Glutamatergic neuron (in vitro differentiated cells): ENCODE measurements at places on chromosomes 7 and 10.
A peak's percentile ranks its signal among the peaks of the same experiment; 100 is the strongest.

- no peak for DNase-seq
These were observed 189.3 kb downstream of the PRPF18 start for GRCh38 chr10:13775786-13776775.

DNA sequence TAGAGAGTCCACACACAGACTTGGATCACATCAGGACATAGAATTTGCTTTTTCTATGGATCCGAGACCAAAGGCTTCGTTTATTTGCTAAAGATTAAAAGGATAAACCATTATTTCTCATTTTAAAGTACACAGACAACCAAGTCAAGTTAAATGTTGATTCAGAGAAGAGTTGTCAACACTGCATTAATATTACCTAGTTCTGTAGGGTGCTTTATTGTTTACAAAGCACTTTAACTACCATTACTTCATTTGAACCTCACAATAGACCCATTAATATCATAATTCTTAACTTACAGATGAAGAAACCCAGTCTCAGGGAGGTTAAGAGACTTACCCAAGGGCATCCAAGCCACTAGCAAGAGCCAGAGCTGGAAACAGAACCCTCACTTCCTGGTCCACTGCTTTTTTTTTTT, 43.2 kb upstream of the GSAP start:
- no peak for DNase-seq

GRCh38 chr10:29501692-29502091, 133.1 kb downstream of the SVIL start:
- no peak for DNase-seq

DNA sequence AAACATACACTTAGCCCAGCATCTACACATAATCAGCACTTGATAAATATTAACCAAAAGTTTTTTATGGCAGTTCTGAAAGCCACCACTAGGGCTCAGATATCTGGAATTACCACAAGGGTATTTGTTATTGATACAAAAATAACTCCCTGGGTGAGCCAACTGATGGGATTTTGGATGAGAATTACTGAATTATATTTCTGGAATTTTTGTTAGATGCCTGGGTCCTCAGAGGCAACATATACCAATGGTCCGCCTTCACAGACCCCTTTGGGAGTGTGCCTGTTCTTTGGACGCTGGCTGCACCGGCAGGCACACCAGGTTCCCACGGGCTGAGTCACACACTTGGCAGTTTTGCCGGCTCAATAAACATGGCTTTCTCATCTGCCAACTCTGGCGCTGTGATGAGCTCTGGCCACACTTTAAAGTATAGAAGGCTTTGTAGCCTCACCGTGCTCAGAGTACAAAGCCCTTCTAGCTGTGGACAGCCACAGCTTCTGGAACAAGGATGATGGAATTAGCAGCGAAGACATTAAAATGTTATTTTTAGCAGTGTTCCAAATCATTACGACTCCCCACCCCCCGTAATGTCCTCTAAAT, 24.5 kb upstream of the EEPD1 start:
- no peak for DNase-seq

GRCh38 chr10:3987143-3987974, 202.3 kb upstream of the KLF6 start:
- DNase-seq, result no peak

DNA sequence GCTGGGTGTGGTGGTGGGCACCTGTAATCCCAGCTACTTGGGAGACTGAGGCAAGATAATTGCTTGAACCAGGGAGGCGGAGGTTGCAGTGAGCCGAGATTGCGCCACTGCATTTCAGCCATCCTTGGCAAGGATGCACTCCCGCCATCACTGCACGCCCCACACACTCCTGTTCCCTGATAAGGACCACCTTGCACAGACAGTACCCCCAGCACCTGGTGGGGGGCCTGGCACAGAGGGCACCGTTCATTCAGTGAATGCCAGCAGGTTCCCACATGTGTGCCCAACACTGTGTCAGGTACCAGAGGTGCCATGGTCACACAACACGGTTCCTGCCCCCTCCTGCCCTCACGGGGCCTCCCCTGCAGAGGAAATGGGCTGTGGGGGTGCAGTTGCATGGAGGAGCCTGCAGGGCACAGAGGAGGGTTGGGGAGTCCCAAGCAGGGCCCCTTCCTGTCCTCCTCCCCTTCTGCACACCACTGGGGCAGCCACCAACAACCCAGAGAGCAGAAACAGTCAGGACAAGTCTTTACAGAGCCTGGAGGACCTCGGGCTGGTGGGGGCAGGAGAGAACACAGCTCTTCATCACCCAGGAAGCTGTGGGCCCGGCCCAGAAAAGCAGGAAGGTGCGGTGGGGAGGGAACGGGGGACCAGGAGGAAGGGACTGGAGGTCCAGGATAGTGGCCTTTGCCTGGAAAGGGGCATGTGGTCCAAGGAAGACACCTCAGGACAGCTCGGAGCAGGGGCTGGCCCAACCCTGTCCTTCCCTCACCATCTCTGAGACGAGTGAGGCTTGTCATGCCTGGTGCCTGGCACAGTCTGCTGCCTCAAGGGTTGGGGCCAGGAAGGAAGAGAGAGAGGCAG, 7.1 kb downstream of the CRYGN start:
- no peak for DNase-seq

DNA sequence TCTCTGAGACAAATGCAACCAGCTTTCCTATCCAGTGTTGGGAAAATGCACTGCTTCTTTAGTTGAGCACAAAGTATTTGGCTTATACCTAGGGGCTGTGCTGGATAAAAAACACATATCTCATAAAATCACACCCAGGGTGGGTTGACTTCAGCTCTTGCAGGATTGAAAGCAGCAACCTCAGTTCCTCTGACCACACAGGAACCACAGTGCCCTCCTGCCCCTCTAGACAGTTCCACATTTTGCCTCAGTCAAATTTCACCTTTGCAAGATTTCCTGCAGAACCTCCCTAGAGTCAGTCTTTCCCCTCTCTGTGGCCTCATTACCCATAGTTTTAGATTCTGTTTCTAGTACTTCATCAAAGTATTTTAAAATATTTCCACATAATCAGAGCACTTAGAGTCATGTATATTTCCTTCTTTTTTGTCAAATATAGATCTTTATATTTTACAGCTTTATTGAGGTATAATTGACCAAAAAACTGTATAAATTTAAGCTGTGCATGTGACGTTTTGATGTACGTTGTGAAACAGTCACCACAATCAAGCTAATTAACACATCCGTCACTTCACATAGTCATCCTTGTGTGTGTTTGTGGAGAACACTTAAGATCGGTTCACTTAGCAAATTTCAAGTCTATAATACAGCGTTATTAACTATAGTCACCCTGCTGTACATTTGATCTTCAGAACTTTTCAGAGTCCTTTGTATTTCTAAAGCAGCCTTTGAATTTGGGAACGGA, 37.0 kb upstream of the EGR2 start:
- no peak for DNase-seq

DNA sequence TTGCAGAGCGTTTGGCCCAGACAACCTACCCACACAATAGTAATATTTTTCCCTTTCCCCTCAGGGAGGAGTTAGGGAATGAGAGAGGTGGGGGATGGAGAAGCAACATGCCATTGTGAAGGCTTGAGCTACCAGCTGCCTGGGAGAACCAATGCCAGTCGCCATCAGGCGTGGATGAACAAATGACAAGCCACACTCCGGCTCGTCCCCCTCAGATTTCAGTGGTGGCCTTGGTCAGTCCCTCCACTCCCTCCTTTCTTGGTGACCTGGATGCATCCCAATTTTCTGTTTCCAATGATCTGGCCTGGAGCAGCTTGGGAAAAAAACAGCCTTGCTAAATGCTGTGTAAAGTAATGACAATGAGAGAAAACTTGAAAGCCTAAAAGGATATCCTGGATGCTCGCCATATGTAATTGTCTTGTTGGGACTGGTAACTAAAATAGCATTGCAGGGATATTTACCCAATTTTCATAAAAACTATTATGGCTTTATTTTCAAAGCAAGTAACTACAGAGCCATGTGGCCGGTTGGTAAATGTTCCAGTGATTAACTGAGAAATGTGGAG, 110.7 kb downstream of the ICA1 start:
- DNase-seq, result no peak

GRCh38 chr10:52566471-52567246, 205.9 kb downstream of the MBL2 start:
- DNase-seq, result no peak

DNA sequence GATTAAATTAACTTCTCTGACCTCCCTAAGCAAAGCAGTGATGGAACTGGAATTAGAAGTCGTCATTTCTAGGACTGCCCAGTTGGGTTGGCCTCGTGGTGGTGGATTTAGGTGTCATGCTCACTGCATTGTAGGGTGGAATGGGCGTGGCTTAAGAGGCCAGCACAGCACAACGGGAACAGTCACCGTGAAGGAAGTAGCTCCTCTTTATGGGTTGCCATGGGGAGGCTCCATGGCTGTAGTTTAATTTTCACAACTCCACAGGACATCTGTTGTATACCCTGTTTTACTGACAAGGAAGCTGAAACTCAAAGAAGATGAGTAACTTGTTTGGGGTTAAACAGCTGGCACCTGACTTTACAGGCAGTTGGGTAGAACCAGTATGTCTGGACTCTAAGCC, 208.3 kb downstream of the CELF2 start:
- DNase-seq, result no peak

GRCh38 chr7:37344886-37345579, 103.6 kb downstream of the ELMO1 start:
- DNase-seq, result no peak

- DNase-seq, result no peak
These were observed 1223.8 kb downstream of the NXPH1 start for GRCh38 chr7:9657257-9657656.

GRCh38 chr7:138816650-138817049, 18.7 kb upstream of the ATP6V0A4 start:
- no peak for DNase-seq

DNA sequence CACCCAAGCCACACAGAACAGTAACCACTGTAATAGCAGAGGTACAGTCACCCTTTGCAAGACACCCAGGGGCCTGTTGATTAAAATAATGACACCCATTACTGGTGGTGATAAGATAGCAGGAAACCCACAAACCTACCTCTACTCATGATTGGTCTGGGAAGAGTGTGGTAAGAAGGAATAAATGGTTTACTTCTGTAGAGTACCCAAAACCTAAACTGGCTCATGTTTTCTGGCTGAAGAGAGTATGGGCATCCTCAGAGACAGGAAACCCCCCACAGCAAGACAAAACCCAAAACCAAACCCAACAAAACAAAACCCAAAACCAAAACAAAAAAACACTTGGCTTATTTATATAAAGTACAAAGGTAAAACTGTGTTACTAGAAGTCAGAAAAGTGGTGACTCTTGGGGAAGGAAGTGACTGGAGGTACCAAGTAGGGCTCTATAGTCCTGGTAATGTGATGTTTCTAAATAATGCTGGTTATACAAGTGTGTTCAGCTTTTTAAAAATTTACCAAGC, 15.5 kb upstream of the DNAJB12 start:
- no peak for DNase-seq

GRCh38 chr10:126670895-126671261, 385 bp upstream of the C10orf90 start:
- no peak for DNase-seq

GRCh38 chr7:151601521-151602305, 82.0 kb upstream of the RHEB start:
- no peak for DNase-seq

DNA sequence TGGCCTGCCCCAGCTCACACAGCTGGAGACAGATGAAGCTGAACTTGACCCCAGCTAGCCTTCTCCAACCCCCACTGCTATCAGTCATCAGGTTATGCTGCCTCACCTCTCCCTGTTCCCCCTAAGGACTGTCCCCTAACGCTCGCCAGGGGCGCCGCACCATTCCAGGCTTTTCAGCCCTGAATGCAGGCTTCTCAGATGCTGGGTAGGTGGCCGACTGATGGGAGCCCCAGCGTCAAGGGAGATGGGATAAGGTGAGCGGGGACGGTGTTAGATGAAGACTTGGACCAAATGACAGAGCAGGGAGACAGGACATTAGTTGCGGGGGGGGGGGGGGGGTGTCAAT, 15.8 kb upstream of the OPALIN start:
- peak; percentile 39 for DNase-seq

DNA sequence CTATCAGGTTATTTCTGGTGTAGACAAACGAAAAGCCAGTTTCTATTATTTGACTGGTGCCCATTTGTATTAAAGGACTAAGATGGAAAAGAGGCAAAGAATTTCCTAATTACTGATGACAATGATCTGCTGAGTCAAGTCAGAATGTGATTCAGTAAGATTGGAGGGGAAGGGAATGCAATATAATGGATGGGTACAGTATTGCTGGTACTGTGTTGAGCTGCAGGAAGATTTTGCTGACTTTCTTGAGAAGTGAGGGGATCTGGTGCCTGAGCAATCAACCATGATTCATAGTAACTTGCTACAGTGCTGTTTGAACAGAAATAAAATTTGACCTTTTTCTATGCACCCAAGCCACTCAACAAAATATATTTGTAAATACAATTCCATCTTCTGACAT, 139.1 kb upstream of the RHEB start:
- no peak for DNase-seq

DNA sequence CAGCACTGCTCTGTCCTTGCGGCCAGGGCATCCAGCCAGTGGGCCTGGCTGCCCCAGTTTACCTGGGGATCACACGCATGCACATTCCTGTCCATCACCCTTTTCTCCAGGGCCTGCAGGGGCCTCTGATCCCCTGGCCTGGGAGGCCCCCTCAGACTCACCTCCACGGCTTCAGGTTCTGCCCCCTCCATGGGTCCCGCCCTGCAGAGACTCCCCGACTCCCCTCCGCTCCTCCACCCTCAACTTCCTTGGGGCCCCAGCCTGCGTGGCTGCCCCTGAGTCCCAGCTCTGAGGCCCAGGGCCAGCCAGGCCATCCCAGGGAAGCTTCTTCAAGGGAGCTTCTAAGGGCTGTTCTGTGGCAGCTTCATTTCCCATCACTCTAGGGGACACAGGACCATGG, 324.1 kb downstream of the TCERG1L start:
- no peak for DNase-seq

GRCh38 chr7:135812148-135812547, 63.5 kb upstream of the FAM180A start:
- DNase-seq, result no peak

GRCh38 chr10:107436568-107436967, 272.1 kb upstream of the SORCS1 start:
- no peak for DNase-seq

- no peak for DNase-seq
These were observed 6.3 kb upstream of the CSGALNACT2 start for GRCh38 chr10:43131906-43132305.

- DNase-seq, result no peak
These were observed 679.3 kb upstream of the IGFBP3 start for GRCh38 chr7:46600340-46600739.

- DNase-seq, result no peak
These were observed 171.0 kb downstream of the SEM1 start for GRCh38 chr7:96538632-96539031.

DNA sequence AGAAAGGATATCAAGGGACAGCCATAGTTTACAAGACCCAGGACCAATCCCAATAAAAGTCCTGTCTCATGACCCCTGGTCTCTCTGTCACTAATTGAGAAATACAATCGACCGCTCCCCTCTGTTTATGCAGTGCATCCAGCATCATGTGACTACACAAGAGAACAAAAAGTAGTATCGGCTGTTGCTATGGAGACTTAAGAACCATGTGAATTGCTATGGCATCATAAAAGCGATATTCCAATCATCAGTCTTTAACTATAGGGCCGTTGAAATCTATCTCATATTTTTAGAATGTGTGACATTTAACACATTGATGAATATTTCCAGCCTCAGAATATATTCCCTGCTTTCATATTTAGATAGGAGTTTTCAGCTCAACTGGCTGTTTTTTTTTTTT, 139.3 kb downstream of the FRMD4A start:
- DNase-seq, result no peak
